Activated T-cell treated with anti-CD3 and anti-CD28 coated beads for 1 hour (primary cell): ENCODE measurements at places on chromosomes 6 and 20.

- DNase-seq = no peak
Measured at GRCh38 chr6:16733085-16733484, 28.2 kb downstream of the ATXN1 start.

DNA sequence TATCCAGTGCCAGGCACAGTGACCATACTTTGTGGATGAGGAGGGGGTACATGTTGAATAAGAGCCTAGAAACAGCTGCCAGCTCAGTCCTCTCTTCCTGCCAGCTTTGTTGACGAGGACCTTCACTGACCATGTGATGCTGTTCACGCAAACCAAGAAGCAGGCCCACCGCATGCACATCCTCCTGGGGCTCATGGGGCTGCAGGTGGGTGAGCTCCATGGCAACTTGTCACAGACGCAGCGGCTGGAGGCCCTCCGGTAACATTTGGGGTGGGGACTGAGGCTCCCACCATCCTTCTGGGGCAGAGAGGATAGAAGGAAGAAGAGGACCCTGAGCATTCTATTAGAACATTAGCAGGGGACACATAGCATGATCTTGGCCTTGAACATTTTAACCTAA is 15.6 kb downstream of the DDX27 start:
- DNase-seq = no peak

DNA sequence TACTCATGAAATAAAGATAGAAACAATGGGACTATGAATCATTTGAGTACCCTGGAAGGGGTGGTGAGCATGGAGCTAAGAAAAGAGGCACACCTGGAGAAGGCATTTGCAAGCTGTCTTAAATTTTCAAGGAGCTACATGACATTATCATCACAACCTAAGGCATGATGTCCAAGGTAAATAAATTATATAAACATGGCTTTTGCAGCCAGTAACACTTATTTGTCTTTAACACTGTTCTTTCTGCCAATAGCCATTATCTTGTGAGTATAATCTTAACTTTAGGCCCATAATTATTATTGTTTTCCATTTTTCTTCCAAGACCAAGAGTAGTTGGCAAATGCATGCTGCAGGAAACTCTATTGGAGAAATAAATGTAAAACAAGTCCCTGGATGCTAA is 63.7 kb downstream of the ALDH5A1 start:
- DNase-seq = no peak

GRCh38 chr6:168895102-168895812 is 358.4 kb downstream of the THBS2 start:
- DNase-seq = peak; percentile 68

DNA sequence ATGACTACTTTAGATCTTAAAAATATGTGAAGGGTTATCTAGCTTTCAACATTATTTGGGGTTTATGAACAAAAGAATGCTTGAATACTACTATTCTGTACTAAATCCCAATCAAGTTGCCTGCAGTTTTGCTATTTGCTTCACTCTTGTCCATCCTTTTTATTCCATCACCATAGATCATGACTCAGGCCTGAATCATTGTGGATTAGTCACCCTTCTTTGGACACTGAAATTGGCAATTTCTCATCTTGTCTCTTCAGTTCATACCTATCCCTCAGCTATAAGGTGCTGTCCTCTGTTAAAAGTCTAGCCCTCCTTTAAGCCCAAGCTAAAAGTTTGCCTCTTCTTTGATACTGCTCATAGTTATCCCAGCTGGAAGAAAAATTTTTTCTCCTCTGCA is 199.1 kb downstream of the CENPW start:
- no peak for DNase-seq

DNA sequence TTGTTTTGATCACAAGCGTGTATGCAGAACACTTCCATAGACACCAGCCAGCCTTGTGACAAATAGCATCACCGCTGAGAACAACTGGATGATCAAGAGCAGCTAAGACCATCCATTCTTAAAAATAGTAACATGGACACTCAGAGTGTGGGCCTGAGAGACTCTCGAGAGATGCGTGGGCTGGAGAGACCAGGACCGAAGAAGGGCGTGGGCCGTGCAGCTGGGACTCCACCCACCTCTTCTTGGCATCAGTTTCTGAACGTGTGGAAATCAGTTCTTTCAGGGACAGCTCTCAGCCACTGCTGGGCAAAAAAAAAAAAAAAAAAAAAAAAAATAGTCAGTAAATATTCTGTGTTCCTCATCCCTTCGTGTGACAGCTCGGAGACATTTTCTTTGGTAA is 314.5 kb upstream of the CDH4 start:
- DNase-seq = no peak

DNA sequence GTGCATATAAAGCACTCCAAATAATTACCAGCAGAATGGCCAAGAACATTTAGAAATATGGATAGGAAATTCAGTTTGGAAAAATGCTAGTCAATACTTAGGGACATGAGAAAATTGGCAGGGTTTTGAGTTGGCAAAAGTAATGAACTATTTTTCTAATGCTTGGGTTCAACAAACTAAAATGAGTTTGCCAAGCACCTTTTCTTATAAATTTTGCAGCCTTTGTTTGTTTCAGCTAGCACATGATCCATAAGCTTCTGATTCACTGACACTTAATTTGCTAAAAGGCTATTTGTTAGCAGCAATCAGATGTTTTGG is 324.8 kb downstream of the QKI start:
- no peak for DNase-seq

GRCh38 chr20:52031563-52032303 is 159.8 kb downstream of the ZFP64 start:
- DNase-seq = no peak

GRCh38 chr6:152170702-152171667 is 363.5 kb downstream of the ESR1 start:
- DNase-seq = no peak

DNA sequence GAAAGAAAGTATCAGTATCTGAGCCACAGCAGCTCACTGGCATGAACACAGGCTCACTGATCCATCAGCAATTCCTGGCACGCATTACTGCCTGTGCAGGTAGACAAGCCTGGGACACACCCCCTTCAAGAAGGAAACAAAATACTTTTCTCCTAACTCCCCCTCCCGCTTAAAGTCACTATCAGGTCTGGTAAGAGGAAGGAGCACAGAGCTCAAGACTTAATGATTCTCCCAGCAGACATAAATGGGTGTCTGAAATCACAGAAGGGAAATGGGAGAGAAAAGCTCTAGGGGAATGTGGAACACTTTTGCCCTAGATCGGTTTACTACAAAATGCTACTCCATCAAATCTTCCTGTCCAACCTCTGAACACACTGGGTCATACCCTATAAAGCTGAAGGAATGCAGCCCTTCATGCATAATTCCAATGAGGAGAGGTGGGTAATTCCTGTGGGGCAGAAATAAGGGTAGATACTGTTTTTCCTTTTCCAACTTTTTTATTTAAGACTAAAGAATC is at the start of gene ADGRF1:
Gene ADGRF1, minus strand, starts transcription at position 58 of the 517 bp plus-strand sequence. CDS start 13,271 bp downstream, outside the sequence.
- DNase-seq = no peak

- no peak for DNase-seq
Measured at GRCh38 chr20:39206899-39207564, 244.9 kb downstream of the DHX35 start.

DNA sequence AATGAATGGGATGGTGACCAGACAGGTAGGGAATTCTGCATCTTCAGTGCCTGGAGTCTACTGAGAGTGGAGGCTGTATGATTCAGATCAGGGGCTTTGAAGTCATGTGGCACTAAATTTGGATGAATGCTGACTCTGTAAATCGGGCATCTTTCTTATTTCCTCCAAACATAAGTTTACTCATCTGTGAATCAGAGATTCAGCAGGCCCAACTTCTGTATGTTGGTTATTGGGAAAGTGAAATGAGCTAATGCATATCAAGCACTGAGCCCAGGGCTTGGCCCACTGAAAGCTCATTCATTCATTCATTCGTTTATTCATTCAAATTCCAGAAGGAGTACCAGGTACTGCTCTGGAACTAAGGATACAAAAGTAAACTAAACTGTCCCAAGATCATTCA is 192.3 kb upstream of the RIN2 start:
- DNase-seq = no peak

- DNase-seq = no peak
Measured at GRCh38 chr6:44161997-44162338, 3.3 kb downstream of the CAPN11 start.
